ENCODE measurements at places on chromosomes 12 and 14. TPM values are rescaled to one million over a fixed set of nuclear protein-coding genes. Genes with fewer than 3 reads are reported as not detected.

Gene CCDC38
- 0.33 TPM for total RNA-seq

DNA sequence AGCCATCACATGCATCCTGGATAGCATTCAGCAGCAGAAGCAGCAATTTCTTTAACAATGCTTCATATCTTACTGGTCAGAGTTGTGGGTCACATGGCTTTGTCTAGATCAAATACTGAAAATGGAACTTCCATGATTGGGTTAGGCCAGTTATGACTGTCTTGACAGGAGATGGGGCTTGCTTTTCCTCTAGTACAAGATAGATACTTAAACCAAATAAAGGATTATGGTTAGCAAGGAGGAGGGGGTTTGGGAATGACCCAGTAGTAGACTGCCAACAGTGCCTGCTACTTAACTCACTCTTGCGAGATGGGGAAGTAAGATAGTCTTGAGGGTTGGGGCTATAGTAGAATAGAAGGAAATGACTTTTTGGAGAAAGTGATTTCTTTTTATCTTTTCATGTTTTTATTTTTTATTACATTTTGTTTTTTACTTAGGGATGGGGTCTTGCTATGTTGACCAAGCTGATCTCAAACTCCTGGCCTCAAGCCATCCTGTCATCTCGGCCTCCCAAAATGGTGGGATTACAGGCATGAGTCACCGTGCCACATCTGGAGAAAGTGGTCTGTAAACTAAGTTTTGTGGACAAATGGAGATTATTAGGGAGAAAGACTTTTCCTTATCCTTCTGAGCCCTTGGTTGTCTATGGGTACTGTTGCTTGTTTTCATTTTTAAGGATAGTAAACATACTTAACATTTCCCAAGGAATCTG is 37.6 kb downstream of the WNK1 start:
- DNase-seq = no peak

DNA sequence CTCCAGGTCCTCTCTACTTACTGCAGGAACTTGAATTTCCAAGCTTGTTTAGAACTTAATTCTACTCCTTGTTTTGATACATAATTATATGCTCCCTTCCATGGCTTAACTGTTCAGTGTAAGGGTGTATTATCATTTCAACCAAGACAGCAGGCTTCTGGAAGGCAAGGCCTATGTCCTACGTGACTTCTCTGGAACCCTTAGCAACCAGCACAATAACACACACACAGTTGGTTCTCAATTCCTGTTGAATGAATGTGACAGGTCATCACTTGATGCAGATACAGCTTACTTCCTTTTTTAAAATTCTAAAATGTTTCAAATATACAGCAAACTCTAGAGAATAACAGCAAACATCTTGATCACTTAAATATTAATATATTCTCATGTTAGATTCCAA is 77.7 kb upstream of the COCH start:
- no peak for DNase-seq

DNA sequence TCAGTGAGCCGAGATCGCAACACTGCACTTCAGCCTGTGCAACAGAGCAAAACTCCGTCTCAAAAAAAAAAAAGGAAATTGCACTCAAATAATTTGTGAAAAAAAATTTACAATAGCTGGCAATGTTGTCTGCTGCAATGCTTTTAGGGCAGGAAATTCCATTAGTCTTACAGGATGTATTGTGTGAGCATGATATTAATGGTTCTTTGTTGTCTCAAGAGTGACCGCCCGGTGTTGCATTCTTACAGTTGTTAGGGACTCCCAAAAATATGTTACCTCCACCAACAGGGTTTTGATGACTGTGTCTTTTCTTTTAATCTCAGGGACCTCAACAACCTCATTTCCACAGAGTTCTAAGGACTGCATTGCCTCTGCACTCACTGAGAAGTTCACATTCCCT is 44.8 kb downstream of the PZP start:
- no peak for DNase-seq

Gene CMKLR1
- total RNA-seq = 1.1 TPM

DNA sequence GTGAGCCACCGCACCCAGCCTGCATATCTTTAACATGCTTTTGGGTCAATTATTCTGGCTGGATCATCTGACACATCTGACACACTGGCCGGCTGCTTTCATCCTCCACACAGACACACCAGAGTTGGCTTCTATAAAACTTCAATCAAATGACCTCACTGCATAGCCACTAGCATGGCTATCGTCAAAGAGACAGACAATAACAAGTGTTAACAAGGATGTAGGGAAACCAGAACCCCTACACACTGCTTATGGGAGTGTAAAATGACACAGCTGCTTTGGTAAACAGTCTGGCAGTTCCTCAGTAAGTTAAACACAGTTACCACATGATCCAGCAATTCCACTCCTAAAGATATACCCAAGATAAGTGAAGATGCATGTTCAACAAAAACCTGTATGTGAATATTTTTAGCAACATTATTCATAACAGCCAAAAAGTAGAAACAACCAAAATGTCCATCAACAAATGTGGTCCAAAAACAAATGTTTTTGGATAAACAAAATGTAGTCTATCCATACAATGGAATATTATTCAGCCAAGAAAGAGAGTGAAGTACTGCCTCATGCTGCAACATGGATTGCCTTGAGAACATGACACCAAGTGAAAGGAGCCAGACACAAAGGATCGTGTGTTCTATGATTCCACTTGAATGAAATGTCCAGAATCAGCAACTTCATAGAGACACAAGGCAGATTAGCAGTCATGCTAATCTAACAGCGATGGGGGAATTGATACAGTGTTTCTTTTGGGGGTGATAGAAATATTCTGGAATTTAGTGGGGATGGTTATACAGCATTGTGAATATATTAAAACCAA is 10.1 kb downstream of the KDM2B start:
- no peak for DNase-seq

Gene RNASE13
- total RNA-seq = not detected

Gene LIN7A
- 0.75 TPM for total RNA-seq

Gene RIPK3
- total RNA-seq = 12.5 TPM

Gene RPL10L
- not detected for total RNA-seq

GRCh38 chr12:4034921-4035320 is 161.7 kb upstream of the PARP11 start:
- no peak for DNase-seq

Gene C14orf132
- total RNA-seq = not detected

Gene KRT79
- not detected for total RNA-seq

- DNase-seq = no peak
Observed at GRCh38 chr14:64474041-64474440, 8.7 kb downstream of the AKAP5 start.

- DNase-seq = peak; percentile 72
Observed at GRCh38 chr14:75906680-75907280, 75.0 kb downstream of the TGFB3 start.

DNA sequence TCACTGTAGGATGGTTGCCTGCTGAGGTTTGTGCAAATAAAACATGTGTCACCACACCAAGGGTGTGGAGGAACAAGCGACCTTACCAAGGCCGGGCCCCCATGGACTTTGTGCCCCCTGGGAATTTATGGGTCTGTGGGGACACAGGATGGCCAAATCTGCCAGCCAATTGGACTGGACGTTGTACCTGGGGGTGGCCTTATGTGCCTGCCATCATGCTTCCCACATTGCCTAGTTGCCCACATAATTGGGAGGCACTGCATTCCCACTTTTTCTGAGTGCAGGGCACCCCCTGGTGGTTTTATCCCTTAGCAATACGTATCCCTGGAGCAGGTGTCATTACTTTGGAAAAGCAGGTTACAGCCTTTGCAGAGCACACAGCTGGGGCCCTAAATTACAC is 92.6 kb upstream of the TMPO start:
- DNase-seq = no peak

DNA sequence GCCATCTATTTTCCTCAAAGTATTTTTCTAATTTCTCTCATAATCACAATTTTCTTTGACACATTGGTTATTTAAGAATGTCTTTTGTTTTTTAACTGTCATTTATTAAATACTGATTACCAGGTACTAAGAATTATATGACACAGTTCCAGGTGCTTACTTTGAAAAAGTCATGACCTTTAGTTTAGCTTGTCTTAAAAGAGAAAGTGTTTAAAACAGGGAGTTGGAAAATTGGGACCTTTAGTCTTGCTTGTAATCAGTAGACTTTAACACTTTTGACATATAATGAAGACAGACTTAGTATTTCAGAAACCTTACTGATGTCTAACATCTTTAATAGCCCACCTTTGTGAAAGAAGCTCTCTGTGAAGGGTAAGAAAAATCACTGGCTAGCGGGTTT is 19.2 kb downstream of the CREBL2 start:
- no peak for DNase-seq

DNA sequence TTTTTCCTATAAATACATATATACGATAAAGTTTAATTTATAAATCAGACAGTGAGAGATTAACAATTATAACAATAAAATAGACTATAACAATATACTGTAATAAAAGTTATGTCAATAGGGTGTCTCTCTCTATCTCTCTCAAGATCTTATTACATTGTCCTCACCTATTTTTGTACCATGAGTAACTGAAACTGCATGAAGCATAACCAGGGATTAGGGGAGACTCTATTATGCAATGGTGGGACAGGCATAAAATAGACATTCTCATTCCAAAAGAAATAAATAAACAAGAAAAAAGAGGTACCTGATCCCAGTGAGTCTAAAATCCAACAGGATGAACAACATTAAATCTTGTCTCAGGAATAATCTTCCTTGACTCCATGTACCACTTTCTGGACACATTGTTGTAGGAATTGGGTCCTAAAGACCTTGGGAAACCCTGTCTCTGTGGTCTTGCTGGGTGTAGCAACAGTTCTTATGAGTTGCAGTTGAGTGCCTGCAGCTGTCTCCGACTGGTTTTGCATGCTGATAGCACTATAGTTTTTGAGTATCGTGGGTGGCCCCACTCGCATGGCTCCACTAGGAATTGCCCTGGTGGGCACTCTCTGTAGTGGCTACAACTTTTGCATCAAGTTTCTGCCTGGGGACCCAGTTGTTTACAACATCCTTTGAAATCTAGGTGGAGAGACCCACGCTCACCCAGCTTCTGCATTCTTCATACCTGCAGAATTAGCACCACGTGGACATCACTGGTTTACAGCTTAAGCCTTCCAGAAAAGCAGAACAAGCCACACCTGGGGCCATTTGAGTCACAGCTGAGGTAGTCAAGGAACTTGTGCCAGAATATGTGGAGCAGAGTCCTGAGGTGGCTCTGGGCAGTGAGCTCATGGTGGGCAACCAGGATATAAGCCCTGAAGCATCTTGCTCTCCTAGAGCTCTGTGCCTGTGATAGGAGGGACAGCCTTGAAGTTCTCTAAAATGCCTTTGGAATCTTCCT is 204.7 kb downstream of the KITLG start:
- DNase-seq = no peak

GRCh38 chr12:104340177-104340576 is 36.6 kb downstream of the EID3 start:
- DNase-seq = no peak

GRCh38 chr12:107229827-107230226 is 136.5 kb upstream of the CRY1 start:
- DNase-seq = no peak

Gene TAS2R20
- total RNA-seq = 5.2 TPM

- DNase-seq = no peak
Observed at GRCh38 chr12:9049520-9050133, 60.3 kb downstream of the KLRG1 start.

GRCh38 chr12:53939141-53940108 is 794 bp downstream of the HOXC13 start:
- no peak for DNase-seq

GRCh38 chr12:95633049-95633731 is 81.9 kb upstream of the USP44 start:
- no peak for DNase-seq

DNA sequence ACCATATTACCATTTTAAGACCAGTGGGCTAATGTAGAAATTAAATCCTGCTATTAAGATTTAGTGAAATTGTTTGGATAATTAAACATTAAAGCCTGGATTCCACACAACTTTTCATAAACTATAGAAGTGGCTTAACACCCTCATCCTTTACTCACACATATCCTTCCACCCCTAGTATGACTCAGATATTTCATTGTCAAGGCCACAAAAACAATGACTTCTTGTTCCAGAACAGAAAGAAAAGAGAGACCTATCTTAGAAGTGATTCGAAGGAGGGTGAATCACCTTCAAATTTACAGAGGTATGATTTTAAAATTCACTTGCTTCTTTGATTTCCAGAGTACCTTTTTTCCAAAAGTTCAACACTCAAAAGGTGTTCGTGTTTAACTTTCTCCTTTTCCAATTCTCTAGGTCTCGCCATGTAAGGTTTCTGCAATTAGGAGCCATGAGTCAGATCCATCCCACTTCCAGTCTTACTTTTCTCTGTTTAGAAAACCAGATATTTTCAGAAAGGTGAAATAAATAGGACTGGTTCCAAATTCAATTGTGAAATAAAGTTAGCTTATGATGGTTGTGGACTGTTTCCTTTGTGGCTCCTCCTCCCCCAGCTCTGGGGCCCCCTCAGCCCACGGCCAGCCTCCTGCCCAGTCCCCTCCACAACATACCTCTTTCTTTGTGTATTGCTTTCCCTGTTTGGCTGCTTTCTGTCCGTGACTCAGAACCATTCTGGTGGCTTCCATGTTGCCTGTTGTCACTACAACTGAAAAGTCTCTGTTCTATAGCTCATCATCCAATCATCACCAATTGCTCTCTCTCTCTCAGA is 24.6 kb upstream of the MGP start:
- no peak for DNase-seq
